Pulmonary artery endothelial cell (primary cell): ENCODE measurements at places on chromosomes 1 and 21. TPM values are rescaled to one million over a fixed set of nuclear protein-coding genes. Genes with fewer than 3 reads are reported as not detected.

DNA sequence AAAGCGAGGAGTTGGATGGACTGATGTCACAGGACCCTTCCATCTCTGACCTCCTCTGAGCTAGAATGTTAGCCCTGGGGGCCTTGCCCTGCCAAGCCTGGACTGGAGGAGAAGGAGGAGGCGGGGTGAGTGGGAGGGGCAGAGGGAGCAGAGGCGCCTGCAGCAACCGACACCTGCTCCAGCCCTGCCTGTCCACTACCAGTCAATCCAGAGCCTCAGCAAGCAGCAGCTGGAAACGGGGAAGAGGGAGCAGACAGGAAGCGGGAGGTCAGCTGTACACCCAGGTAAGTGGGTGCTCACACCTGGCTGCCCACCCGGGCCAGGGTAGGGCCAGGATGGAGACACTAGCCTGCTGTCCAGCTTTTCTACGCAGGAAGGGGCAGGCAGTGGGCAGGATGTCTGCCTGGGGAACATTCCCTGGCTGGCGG lies at the start of gene IGFN1:
TSS of gene IGFN1 (plus strand) at position 201 of the 428 bp plus-strand sequence. CDS start 2,470 bp downstream, outside the sequence.
- DNase-seq = no peak

The OLFML3 gene
- total RNA-seq = 0.78 and 0.86 TPM in 2 replicates

- no peak for DNase-seq
Measured at GRCh38 chr1:212354464-212354863, 60.2 kb downstream of the PACC1 start.

- no peak for DNase-seq
Measured at GRCh38 chr21:33418691-33419090, 15.5 kb downstream of the IFNGR2 start.

The TLR5 gene
- 0.18 and 0.20 TPM in 2 replicates for total RNA-seq

DNA sequence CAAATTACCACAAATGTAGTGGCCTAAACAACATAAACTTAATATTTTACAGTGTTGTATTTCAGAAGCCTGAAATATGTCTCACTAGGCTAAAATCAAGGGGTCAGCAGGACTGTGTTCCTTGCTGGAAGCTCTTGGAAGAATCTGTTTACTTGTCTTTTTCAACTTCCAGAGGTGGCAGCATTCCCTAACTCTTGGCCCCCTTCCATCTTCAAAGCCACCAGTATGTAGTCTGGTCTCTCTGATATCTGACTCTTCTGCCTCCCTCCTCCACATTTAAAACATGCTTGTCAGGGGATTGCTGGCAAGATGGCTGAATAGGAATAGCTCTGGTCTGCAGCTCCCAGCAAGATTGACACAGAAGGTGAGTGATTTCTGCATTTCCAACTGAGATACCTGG lies 567.5 kb downstream of the PLA2G4A start:
- no peak for DNase-seq

The ZNF692 gene
- total RNA-seq = 8.6 and 15.9 TPM in 2 replicates

GRCh38 chr1:221473411-221473810 lies 268.5 kb downstream of the DUSP10 start:
- no peak for DNase-seq

DNA sequence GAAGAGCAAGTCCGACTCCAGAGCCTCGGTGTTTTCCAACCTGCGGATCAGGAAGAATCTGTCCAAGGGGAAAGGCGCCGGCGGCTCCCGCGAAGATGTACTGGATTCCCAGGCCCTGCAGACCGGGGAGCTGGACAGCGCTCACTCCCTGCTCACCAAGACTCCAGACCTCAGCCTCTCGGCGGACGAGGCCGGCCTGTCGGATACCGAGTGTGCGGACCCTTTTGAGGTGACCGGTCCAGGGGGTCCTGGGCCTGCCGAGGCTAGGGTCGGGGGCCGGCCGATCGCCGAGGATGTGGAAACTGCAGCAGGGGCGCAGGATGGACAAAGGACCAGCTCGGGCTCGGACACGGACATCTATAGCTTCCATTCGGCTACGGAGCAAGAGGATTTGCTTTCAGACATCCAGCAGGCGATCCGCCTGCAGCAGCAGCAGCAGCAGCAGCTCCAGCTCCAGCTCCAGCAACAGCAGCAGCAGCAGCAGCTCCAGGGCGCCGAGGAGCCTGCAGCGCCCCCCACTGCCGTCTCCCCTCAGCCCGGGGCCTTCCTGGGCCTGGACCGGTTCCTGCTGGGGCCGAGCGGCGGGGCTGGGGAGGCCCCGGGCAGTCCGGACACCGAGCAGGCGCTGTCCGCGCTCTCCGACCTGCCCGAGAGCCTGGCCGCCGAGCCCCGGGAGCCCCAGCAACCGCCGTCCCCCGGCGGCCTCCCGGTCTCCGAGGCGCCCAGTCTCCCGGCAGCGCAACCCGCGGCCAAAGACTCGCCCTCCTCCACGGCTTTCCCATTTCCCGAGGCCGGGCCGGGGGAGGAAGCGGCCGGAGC lies 827 bp downstream of the FMN2 start:
- no peak for DNase-seq

- DNase-seq = no peak
Measured at GRCh38 chr1:228463559-228464455, 23.4 kb upstream of the RNF187 start.

GRCh38 chr21:20292280-20292679 lies 705.9 kb upstream of the NCAM2 start:
- no peak for DNase-seq

- DNase-seq = no peak
Measured at GRCh38 chr21:42648606-42649005, 4.8 kb upstream of the PDE9A start.

DNA sequence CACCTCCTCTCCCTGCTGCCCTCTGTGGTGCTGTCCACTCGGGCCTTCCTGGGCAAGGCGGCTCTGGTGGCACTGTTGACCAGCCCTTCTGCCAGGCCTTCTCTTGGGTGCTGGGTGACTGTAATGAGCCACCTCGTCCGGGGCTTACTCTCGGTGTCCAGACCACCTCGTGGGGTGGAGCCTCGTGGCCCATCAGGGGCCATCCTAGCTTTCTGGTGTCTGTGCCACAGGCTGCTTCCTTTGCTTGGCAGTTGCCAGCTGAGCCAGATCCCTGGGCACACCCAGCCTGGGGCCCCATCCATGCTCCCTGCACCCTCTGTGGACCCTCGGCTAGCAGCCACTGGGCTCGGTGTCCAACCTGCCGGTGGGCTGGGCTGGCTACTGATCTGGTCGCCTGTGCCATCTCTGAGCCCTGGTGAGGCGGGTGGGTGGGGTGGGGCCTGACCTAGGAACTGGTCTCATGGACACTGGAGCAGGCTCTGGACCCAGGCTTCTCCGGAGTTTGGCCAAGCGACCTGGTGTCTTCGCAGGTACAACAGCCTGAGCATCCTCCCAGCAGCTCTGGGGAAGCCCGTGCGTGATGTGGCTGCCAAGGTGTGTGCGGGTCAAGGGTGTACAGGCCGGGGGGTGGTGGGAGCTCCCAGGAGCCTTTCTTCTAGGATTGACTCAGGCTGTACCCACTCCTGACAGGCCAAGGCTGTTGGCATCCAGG lies 1.4 kb downstream of the PRXL2B start:
- DNase-seq = no peak

The RGS21 gene
- not detected in 2 replicates for total RNA-seq

GRCh38 chr1:185561629-185562028 lies 172.6 kb upstream of the HMCN1 start:
- no peak for DNase-seq
